Epithelial cell of esophagus (primary cell): ENCODE measurements at places on chromosomes 7 and 10.

DNA sequence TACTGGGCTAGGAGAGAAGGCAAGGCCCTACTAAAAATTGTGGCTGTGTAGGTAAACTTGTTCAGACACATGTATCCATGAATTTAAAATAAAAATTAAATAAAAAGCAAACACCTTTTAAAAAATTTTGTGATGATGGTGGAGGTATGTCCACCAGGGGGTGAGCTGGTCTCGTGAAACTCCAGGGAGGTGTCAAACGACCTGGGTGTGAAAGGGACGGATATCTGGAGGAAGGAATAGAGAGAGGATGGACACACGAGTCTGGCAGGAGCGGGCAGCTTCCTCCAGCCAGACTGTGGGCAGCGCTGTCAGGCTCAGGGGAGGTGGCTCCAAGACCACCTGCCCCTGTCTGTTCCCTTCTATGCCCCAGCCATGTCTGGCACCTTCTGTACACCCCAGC lies 34.8 kb upstream of the DMBT1 start:
- DNase-seq = peak; percentile 29

GRCh38 chr7:1232103-1232466 lies 587 bp upstream of the UNCX start:
- no peak for DNase-seq

DNA sequence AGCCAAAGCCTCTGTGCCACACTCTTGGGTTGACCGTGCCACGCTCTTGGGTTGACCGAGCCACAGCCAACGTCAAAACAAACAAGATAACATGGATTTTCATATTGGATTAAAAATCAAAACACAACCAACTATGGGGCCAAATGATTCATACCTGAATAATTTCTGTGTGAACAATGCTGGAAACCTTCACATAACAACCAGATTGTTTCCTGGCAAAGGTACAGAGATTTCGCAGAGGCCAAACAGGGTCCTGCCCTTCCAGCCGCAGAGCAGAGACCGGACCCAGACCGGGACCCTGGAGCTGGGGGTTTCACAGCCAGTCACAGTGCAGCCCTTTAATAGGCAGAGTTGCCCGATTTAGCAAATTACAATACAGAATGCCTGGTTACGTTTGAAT lies 40.5 kb downstream of the ITIH5 start:
- DNase-seq = no peak

- no peak for DNase-seq
Measured at GRCh38 chr7:136116186-136116585, 139.0 kb upstream of the MTPN start.

DNA sequence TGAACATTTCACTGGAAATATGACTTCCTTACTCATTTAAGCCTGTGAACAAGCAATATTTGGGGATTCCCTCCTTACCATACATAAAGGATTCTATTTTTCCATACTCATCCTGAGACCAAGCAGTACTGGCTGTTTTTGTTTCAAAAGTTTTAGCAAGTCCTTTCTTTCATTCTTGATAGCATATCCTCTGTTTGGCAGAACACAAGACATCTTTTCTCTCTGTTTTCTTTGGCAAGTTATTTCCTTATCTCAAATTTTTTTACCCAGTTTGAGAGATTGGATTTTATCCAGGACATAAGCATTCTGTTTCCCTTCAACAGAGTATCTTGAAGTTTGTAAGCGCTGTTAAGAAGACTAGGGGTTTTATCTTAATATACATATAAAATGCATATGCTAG lies 3.0 kb upstream of the WASL start:
- DNase-seq = no peak

- DNase-seq = peak; percentile 87
Measured at GRCh38 chr10:17443707-17444387, 10.5 kb downstream of the ST8SIA6 start.

DNA sequence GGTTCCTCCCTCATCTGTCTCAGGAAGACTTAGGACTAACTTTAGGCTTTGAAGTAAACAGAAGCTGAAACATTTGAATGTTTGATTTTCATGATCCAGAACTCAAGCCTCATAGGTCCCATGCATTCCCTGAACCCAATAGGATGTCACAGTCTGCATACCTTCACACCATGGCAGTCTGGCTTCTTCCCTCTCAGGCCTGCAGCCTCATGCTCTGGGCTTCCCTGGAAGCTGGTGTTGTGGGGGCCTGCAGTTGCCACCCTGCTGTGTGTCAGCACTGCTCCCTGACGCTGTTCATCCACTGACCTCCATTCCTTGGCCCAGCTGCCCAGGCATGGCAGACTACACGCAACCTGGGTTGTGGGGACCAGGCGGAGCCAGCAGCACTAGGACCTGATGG lies 267.5 kb upstream of the KAT6B start:
- DNase-seq = no peak

DNA sequence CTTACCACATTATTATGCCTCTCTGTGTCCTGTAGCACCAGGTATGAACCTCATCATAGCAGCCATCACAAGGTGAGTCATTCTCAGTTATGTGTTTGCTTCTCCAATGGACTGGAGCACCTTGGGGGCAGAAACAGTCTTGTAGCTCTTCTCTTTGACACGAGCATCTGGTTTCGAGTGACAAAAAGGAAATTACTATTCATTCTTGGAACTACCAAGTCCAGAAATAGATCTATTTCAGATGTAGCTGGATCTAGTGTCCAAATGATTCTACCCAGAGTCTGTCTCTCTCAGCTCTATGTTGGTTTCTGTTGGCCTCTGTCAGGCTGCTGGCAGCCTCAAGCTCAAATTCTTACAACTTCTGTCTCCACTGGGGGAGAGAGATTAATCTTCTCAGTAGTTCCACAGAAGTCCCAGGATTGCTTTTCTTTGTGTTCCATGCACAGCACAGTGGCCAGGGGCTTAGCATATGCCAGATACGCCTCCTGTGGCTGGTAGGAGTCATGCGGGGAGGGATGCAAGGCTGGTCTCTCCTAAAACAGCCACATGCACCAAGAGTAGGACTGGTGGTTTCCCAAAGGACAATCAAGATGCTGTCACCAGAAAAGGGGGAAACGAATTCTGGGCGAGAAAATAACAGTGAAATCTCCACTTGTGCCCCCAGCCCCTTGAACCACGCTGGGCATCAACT lies 37.2 kb upstream of the PAPSS2 start:
- DNase-seq = peak; percentile 61

- no peak for DNase-seq
Measured at GRCh38 chr10:49093922-49094321, 21.4 kb downstream of the VSTM4 start.

- no peak for DNase-seq
Measured at GRCh38 chr10:129935867-129936152, 28.3 kb downstream of the EBF3 start.

- DNase-seq = no peak
Measured at GRCh38 chr7:52838981-52839411, 196.4 kb upstream of the POM121L12 start.

GRCh38 chr10:44684661-44685060 lies 226.5 kb upstream of the TMEM72 start:
- DNase-seq = no peak

DNA sequence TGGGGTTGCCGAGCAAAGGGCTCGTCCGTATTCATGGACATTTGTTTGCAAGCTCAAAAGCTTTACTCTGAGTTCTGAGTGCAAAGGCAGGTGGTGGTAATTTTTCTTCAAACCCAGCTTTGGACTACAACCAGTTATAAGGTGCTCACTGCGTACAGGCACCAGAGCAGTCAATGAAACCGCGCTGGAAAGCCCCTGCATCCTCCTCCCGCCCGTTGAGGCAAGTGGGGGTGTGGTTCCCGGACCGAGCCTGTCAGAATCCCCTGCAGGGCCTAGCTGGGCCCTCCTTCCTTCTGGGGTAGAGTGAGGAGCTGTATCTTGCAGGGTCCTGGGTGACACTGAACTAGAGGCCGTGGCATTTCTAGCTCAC lies 22.3 kb downstream of the AMZ1 start:
- no peak for DNase-seq

DNA sequence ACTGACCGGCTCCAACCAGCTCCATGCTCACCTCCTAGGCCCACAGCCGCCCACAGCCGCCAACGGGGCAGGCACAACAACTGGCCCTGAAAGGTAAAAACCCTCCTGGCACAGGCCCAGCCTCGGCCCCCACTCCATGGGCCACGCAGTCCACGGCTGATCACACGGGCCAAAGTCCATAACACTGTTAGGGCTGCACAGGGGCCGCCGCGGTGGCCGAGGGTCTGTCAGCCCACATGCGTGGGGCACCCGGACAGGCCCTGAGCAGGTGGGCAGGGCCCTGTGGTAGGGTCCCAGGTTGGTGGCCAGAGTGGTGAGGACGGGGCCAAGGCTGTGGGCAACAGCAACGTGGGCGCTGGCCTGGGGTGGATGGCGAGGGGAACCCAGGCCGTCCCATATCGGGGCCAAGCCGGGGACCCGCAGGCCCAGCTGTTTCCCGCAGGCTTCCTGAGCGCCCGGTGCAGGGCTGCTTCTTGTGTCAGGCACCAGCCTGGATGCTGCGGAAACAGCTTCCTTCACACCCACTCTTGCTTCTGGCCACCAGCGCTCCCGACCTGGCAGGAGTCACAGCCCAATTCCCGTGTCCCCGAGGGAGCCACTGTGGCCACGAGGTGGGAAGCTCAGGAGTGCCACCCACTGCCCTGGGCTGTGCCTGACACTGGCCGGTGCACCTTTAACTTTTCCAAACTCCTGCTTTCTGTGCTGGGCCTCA lies 29.2 kb downstream of the CYP2W1 start:
- no peak for DNase-seq

- no peak for DNase-seq
Measured at GRCh38 chr7:77580762-77581350, 43.8 kb downstream of the PTPN12 start.

DNA sequence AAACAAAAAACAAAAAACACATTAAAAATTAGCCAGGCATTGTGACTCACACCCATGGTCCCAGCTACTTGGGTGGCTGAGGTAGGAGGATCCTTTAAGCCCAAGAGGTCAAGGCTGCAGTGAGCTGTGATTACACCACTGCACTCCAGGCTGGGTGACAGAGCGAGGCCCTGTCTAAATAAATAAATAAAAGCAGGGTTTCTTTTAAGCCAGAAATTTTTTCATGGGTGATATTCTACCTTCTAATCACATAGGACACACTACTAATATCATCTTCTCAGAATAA lies 14.2 kb upstream of the SVIL start:
- no peak for DNase-seq

GRCh38 chr10:19096501-19097073 lies 48.0 kb downstream of the MALRD1 start:
- DNase-seq = no peak

DNA sequence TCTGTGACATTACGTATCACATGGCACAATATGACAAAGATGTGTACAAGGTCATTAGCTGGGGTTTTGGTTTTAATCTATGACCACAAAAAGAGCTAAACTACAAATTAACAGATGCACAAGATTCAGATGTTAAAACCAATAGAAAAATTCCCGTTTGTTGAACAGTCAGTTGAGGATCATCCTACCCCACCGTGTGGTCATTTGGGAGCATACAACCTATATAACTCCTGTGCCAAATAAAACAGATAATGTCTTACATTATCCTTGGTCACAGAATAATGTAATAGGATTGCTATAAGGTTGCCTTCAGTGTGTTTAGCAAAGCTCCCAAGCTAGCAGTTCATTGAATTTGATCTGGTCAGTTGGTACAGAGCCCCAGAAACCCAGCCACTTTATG lies 28.2 kb downstream of the ASNS start:
- no peak for DNase-seq

GRCh38 chr7:75711656-75712514 lies 26.9 kb downstream of the HIP1 start:
- DNase-seq = no peak

- DNase-seq = no peak
Measured at GRCh38 chr10:70559861-70560260, 42.7 kb downstream of the PRF1 start.

GRCh38 chr10:132790934-132791829 lies 5.2 kb upstream of the NKX6-2 start:
- DNase-seq = no peak

DNA sequence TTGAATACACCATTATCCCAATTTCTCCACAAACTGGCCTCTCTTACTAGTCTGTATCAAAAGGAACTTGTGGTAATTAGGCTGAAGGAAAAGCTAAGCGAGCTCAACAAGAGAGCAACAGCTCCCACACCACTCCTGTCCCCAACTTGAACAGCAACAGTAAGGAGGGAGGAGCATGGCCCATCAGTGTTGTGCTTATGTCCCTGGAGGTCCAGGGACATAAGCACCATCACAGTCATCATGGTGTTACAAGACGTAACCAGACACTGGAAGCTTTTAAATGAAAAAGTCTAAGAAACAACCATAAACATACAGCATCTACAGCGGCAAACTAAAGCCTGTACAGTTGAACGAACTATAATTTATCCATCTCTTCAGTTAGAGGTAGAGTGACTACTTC lies 989 bp downstream of the ERLIN1 start:
- peak; percentile 30 for DNase-seq

DNA sequence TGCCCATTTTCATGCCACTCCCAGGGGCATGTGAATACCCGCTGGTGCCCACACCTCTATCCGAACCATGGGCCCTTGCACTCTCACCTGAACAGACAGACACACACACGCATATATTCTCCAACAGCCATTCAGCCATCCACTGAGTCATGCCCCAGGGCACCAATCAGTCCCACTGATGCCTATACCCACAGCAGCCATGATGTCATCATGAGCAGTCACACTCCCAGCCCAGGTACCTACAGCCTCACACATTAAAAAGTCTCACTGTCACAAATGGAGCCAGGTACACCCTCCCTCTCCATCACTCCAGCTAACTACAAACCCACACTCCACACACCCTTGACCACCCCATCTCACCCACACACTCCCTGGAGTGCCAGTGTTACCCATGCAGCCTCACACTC lies 12.2 kb downstream of the VSIR start:
- peak; percentile 88 for DNase-seq

- DNase-seq = no peak
Measured at GRCh38 chr7:148722340-148723165, 23.9 kb downstream of the CUL1 start.

DNA sequence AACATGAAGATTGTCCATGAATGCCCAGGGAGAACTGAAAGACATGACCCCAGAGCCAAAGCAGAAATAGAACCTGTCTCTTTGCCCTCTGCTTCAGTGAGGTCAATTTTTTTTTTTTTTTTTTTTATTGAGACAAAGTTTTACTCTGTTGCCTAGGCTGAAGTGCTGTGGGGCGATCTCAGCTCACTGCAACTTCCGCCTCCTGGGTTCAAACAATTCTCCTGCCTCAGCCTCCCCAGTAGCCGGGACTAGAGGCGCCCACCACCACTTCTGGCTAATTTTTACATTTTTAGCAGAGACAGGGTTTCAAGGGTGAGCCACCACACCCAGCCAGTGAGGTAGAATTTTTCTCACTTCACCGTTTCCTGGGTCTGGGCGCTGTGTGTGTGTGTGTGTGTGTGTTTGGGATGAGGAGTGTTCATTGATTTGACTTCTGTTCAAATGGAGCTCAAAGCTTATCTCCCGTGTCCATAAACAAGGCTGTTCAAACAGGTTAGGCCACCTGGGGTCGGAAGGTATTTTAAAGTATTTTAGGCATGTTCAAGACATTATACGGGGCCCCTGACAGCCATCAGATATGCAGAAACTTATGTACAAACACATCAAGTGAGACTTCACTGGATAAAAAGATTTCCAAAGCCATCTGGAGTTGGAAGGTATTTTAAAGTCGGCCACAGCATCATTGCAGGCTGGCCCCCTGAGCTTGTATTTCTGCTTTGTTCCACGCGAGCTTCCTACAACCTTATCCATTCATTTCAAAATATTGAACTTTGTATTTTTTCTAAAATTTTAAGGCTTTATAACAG lies 93.8 kb downstream of the MAP3K8 start:
- DNase-seq = no peak

- peak; percentile 11 for DNase-seq
Measured at GRCh38 chr10:89171996-89172395, 35.1 kb downstream of the CH25H start.
